ENCODE measurements at places on chromosomes 3 and 15. TPM values are rescaled to one million over a fixed set of nuclear protein-coding genes. Genes with fewer than 3 reads are reported as not detected.
A peak's percentile ranks its signal among the peaks of the same experiment; 100 is the strongest.

The PDZRN3 gene
- total RNA-seq, result 3.4 TPM

The RBP2 gene
- total RNA-seq, result not detected

The TMEM62 gene
- total RNA-seq, result 11.9 TPM

The CTXN2 gene
- 0.60 TPM for total RNA-seq

The RCCD1 gene
- total RNA-seq, result 27.6 TPM

The CP gene
- not detected for total RNA-seq

The PRSS50 gene
- total RNA-seq, result 1.9 TPM

The ACY1 gene
- total RNA-seq, result 17.3 TPM

The NRROS gene
- 0.58 TPM for total RNA-seq

The TMEM212 gene
- not detected for total RNA-seq

The ADCY5 gene
- total RNA-seq, result 1.0 TPM

The NISCH gene
- total RNA-seq, result 146 TPM

The SCN11A gene
- total RNA-seq, result 0.81 TPM

The TRH gene
- total RNA-seq, result 0.19 TPM

The ALPK3 gene
- 9.5 TPM for total RNA-seq

The ISL2 gene
- total RNA-seq, result not detected

DNA sequence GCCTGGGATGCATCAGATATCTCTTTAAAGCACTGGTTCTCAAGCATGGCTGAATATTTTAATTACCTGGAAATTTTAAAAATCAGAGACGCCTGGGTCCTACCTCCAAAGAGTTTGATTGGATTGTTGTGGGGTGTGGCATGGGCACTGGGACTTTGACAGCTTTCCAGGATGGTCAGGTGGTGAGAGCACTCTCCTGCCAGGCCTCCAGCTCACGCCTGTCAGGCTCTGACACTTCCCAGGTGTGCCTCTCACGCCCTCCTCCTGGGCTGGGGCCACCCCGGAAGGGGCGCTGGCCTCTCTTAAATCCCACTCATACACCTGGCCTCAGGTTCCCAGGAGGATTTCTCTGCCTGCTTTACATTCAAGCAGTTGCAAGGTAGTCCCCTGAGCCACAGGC, 48.5 kb downstream of the AMOTL2 start:
- no peak for DNase-seq

- no peak for DNase-seq
Observed at GRCh38 chr15:52759969-52760368, 30.2 kb downstream of the ONECUT1 start.

GRCh38 chr3:50806031-50806430, 131.3 kb downstream of the DOCK3 start:
- no peak for DNase-seq

DNA sequence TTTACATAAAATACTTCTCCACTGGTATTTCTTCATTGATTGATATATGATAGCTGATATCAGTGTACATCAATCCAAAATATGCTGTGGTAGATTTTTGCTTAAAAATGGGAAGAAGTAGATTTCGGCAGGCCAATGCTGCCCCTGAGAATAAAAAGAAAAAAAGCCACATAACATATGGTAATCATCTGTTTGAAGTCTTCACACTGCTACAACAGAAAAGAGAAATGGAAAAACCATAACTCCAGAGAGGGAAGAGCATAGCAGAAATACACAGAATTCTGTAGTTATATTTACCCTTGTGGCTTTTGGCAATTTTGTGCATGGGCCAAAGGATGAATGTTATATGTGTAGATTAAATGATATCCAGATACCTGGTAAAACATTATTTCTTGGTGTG, 143.1 kb upstream of the KCNMB2 start:
- no peak for DNase-seq

DNA sequence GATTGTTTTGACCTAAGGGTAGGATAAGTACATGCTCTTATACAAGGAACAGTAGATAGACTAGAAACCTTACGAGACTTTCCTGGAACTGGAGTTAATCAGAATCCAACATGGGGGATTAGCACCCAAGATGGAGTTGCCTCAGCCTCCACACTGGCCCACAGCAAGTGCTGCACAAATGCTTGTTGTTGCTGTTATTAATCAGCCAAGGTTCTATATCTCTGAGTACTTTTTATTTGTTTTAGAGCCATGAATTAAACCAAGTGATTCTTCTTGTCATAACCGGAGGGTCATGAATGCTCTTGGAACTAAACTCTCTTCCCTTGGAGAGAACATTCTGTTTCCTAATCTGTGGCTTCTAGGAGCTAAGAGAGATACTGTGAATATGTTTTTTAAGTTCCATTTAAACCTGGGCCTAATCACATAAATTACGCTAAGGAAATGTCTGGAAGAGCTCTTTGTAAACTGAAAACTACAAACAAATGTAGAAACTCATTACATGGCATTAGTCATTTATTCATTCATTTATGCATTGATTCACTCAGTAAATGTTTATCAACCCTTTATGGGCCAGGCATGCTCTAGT, 5.7 kb upstream of the IL16 start:
- no peak for DNase-seq

DNA sequence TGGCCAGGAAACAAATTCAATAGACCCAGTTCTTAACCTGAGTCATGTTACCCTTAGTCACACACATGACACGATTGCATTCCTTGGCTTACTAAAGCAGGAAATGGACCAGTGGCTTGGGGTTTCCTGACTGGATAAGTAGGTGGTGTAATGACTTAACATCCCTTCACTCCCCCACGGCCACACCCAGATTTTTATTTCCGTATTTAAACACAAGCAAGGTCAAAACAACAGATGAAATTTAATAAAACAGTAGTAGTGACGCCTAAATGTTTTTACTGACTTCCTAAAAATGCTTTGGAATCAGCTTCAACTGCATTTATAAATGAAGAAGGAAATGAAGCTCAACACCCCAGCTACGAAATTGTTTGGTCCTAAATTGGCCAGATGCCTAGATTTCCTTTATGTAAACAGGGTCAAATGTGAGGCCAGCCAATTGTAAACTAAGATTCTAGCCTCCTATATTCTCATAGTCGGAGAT, 324.3 kb downstream of the CHST2 start:
- no peak for DNase-seq

GRCh38 chr15:74768771-74769342, 13.0 kb upstream of the CSK start:
- DNase-seq, result peak; percentile 81

DNA sequence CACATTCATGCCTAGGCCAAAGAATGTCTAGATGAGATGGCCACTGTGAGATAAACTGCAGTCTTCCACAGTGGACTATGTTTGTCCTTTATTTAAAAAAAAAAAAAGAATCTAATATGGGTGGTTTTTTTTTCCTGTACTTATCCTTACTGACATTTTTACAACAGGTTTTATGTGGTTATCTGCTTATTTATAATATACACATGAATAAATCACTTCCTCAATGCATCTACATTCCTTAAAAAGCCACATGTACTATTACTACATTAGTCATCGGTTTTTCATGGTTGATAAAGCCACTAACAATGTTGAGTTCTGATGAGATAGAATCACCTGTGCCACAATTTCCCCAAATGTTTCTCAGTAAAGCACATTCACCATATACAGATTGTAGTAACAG, 341.3 kb upstream of the THBS1 start:
- no peak for DNase-seq

DNA sequence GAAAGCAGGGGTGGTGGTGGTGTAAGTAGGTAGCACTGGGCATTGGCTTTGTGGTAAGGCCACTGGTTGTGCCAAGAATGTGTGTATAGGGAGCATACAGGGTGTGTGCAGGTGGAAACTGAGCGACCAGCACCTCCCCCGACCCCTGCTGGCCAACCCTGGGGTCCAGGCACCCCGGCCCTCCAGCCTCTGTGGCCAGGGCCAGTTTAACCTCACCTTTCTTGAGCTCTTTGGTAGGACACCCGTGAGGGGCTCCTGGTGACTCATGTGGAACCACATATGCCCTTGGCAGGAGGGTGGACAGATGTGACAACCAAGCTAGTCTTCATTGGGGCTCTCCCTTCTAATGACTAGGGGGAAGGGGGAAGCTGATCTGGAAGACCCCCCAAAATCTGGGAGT, 19.5 kb downstream of the SHF start:
- no peak for DNase-seq

DNA sequence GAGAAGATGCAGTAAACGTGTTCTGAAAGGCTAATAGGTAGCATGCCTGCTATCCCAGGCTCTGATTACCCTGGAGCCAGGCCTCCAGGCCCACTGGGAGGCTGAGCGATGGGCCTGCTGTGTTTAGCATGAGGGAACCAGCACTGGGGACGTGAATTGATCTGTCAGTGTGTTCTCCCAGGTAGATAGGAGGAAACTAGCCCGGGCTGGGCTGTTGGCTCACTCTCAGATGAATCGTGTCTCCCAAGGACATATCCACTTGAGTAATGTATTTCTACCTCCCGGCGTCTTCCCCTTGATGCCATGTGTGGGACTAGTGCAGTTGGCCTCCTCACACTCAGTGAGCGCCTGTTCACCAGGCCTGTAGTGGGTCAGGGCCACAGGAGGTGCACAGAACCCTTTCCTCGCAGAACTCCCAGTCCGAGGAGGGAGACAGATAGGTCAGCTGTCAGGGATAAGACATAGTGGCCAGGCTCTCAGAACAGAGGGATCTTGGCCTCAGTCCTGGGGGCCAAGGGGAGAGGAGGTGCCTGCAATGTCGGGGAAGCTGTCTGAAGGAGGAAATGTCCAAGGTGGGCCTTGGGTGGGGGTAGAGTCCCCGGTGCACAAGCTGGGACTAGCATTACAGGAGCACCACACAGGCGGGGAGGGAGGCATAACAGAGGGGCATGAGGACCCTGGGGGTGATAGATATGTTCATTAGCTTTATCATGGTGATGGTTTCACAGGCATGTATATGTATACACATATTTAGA, 111.7 kb downstream of the DNAJB8 start:
- no peak for DNase-seq

GRCh38 chr3:145286937-145287336, 874.0 kb downstream of the PLOD2 start:
- no peak for DNase-seq

DNA sequence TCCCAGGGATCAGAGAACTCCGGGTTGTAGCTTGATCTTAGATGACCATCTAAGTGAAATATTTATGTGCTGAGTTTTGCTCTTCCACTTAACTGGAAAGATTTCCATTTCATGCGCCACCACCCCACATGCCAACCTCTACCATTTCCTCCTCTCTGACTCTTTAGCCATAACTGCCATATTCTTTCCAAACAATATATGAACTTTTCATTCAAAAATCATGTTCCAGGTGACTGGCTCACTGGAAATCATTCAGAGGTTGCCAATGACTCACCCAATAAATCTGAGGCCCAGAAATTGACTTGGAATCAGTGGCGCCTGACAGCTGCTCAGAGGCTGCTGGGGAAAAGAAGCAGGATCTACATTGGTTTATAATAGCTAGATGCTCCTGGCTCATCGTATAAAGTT, 31.6 kb upstream of the FAM174B start:
- DNase-seq, result no peak

DNA sequence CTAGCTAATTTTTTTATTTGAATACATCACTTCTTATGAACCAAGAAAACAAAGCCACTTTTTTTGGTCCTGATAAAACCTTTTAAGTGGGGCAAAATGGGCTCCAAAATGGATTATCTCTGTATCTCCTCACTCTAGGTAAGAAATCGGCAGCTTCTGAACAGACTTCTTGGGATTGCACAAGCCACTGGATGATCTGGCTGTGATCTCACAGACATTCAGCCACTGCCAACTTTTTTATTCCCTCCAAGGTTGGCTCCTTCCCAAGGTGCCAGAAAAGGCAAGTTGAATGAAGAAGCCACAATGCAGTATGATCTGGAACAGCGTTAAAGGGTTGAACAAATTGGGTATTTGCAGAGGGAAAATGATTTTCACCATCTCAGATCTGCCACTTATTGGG, 73.2 kb downstream of the PRICKLE2 start:
- no peak for DNase-seq

DNA sequence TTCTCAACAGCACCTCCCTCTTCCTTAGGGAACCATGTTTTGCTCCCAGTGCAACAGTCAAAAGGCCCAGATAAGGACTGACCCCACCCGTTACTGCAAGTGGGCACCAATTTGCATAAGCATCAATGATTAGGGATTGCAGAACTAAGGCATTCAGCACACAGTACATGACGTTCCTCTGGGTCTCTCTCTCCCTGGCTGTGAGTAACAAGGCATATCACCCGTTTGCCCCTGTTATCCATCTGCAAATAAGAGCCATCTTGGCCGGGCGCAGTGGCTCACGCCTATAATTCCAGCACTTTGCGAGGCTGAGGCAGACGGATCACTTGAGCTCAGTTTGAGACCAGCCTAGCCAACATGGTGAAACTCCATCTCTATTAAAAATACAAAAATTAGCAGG, 18.8 kb downstream of the MAGI1 start:
- DNase-seq, result no peak

DNA sequence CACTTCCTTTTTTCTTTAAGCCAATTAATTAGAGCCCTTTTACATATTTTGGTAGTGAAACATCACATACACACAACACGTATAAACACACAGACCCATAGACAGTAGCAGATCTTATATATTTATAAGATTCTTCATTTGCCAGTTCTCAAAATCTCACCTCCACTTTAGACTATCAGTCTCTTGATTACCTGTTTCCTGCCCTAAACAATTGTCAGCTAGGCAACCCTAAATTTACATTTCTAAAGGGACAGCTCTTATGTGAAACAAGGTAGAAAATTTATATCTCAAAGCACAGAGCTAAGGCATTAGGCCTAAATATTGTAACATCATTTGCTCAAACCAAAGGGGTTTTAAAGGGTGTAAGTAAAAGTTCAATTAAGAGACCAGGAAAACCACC, 28.9 kb downstream of the SETMAR start:
- DNase-seq, result no peak

DNA sequence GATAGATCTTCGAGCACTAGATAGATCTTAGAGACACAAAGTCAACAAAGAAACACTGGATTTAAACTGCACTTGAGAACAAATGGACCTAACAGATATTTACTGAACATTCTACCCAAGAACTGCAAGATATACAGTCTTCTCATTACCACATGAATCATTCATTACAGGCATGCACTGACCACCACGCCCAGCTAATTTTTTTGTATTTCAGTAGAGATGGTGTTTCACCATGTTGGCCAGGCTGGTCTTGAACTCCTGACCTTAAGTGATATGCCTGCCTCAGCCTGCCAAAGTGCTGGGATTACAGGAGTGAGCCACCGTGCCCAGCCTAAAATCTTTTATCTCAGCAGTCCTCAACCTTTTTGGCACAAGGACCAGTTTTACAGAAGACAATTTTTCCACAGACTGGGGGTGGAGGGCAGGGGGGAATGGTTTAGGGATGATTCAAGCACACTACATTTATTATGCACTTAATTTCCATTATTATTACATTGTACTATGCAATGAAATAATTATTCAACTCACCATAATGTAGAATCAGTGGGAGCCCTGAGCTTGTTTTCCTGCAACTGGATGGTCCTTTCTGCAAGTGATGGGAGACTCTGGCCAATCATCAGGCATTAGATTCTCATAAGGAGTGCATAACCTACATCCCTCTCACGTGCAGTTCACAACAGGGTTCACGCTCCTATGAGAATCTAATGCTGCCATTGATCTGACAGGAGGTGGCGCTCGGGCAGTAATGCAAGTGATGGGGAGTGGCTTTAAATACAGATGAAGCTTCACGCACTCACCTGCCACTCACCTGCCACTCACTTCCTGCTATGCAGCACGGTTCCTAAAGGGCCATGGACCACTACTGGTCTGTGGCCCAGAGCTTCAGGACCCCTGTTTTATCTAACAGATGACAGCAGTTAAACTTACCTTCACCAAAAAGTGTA, 21.7 kb downstream of the CSNK1G1 start:
- no peak for DNase-seq

- no peak for DNase-seq
Observed at GRCh38 chr3:132709761-132710160, 12.4 kb downstream of the NPHP3 start.

Data from neural progenitor cell (in vitro differentiated cells).